ENCODE measurements at places on chromosomes 4 and X.

DNA sequence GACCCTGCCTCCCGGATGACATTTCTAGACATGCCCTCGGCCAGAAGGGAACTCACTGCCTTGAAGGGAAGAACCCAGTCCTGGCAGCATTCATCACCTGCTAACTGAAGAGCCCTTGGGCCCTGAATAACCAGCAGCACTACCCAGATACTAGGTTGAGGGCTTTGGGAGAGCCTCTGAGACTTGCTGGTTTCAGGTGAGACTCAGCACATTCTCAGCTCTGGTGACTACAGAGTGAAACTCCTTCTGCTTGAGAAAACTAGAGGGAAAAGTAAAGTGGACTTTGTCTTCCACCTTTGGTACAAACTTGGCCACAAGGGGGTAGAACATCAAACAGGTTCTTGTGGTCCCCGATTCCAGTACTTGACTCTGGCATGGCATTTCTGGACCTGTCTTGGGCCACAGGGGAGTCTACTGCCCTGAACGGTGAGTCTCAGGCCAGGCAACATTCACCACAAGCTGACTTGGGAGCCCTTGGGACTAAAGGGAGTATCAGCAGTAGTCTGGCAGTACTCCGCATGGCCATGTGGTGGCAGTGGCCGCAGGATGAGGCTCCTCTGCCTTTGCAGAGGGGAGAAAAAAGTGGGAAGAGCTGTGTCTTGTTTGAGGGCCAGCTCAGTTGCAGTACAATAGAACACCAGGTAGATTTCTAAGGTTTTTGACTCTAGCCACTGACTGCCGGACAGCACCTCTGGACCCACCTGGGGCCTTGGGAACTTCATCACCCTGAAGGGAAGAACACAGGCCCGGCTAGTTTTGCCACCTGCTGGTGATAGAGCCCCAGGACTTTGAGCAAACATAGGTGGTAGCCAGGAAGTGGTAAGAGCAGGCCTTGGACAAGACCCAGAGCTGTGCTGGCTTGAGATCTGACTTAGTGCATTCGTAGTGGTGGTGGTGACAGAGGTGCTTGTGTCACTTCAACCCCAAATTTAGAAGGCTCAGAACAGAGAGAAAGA, 414.8 kb downstream of the OPHN1 start:
- DNase-seq, result no peak

DNA sequence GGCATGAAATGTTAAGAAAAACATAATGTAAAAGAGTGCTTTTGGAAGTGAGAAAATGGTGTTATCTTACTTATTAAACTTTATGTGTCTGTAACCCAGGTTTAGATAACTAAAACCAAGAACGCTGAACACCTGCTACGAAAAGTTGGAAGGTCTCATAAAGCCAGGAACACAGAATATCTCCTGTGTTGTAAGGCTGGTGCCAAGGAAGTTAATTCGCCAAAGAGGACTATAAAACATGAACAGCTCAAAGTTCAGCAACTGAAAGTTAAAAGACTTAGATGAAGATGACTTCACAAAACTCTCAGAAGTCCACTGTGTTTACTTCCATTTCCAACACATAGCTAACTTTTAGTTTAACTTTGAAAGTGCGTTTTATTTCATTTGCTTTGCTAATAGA, 54.3 kb downstream of the GPRIN3 start:
- DNase-seq, result no peak

DNA sequence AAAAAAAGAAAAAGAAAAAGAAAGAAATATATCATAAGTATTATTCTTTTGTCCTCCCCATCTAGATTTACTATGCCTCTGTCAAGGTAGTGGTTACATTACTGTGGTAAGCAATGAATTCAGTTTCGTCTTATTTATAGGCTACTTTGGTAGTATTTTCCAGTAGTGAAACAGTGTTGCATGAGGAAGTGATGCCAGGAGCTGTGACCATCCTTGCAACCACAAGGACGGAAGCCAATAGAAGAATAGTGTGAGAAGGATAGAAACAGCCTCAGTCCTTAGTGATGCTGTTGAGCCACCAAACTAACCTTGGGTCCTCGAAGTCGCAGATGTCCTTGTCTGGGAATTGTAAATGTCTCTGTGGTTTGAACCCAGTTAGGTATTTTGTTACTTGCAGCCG, 328.5 kb downstream of the PPP3CA start:
- DNase-seq, result no peak

GRCh38 chrX:38654302-38654701, 93.0 kb downstream of the TSPAN7 start:
- DNase-seq, result no peak

GRCh38 chr4:128513664-128514484, 226.3 kb upstream of the PGRMC2 start:
- no peak for DNase-seq

- DNase-seq, result no peak
Measured at GRCh38 chr4:55050418-55050950, 74.9 kb downstream of the KDR start.

- no peak for DNase-seq
Measured at GRCh38 chr4:43990963-43991362, 457.6 kb downstream of the KCTD8 start.

DNA sequence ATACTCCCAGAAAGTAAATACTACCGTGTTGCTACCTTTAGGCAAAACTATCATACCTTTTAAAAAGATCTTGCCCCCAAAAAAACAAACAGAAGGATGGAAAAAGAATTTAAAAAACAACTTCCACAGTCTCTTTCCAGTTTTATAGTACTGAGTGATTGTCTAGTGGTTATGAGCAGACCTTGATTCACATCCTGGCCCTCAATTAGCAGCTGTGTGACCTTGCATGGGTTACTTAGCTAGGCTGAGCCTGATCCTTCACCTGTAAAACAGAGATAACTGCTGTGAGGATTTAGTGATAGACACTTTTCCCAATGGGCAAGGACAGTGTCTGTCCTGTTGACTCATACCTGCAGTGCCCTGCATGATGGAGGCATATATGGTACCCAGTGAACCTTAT, 49.0 kb downstream of the SMAD1 start:
- DNase-seq, result no peak

Measured in ascending aorta (tissue), 2 donors.